ENCODE measurements at places on chromosomes 1 and 21. TPM values are rescaled to one million over a fixed set of nuclear protein-coding genes. Genes with fewer than 3 reads are reported as not detected.

DNA sequence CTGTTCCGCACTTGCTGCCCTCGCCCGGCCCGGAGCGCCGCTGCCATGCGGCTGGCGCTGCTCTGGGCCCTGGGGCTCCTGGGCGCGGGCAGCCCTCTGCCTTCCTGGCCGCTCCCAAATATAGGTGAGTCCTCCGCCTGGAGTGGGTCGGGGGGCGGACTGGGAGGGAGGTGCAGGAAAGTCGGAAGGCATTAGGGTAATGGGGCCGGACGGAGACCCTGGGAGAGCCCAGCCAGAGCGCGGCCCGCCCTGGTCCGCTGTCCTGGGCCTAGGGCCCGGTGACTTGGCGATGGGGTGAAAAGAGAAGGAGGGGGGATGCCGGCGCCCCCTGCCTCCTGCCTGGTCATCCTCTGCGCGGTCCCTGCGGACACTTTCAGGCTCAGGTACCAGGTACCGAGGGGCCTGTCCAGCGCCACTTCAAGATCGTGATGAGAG is 243 bp downstream of the ADAM15 start:
- peak; percentile 38 for DNase-seq
- no peak overlapping the region for H3K27ac ChIP-seq
- H3K36me3 ChIP-seq = no peaks in the 10 kb centered on the region
- peaks cover 33% of the 10 kb centered on the region for H3K4me1 ChIP-seq
- H3K27me3 ChIP-seq = peaks cover 20% of the 10 kb centered on the region
- H3K4me3 ChIP-seq = peak overlapping the region; percentile 65

DNA sequence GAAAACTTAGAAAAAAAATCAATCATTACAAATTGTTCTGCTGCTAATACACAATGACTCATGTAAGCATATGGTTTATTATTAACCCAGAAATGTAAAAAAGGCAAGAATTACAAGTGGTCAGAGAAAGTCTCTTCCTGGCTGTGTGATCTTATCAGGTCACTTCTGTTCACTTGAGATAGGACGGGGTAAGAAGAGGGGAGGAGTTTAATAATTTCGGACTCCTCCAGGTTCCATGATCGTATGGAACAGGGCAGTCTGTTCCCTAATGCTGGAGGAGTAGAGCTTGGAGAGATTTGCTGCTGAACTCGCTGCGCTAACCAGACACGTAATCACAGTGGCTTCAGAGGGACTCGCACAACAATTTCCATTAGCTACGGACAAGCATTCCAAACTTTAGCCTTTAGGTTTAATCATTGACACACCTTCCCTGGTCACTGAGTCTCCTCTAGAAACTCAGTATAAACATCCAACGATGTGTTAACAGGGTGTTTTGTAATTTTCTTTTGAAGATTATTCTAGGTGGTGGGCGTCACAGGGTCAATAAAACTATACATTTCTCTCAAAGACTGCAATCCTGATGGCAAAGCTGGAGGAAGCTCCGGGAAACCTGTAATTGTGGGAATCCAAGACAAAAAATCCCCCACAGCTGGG is 1.3 kb downstream of the CRYZ start:
- H3K4me1 ChIP-seq = peaks cover 34% of the 10 kb centered on the region
- H3K27ac ChIP-seq = no peak overlapping the region
- H3K27me3 ChIP-seq = no peaks in the 10 kb centered on the region
- peaks cover 22% of the 10 kb centered on the region for H3K36me3 ChIP-seq
- DNase-seq = no peak

GRCh38 chr1:246773213-246773641 is 49.0 kb downstream of the SCCPDH start:
- DNase-seq = no peak
- no peak overlapping the region for H3K27ac ChIP-seq
- no peak overlapping the region for H3K4me3 ChIP-seq

GRCh38 chr1:183000167-183000962 is 22.9 kb upstream of the LAMC1 start:
- no peak for DNase-seq
- no peak overlapping the region for H3K27ac ChIP-seq
- no peaks in the 10 kb centered on the region for H3K4me1 ChIP-seq
- no peaks in the 10 kb centered on the region for H3K36me3 ChIP-seq
- H3K27me3 ChIP-seq = no peaks in the 10 kb centered on the region

DNA sequence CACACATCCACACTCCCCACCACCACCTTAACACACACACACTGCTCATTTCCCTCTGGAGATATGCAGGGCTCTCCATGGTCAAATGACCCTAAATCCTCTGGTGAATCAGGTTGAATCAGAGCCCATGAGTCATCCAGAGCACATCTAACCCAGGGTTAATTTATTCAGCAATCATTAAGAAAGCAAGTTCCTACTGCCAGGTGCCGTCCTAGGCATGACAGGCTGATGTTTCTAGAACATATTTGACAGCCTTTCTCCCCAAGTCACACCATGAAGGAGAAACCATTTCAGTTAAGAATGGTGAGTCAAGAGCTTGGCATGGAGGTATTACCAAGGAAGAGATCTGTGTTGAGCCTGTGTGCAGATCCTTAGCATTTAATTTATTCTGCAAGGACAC is 194.3 kb upstream of the CAMK1G start:
- H3K36me3 ChIP-seq = peaks cover 19% of the 10 kb centered on the region
- no peak overlapping the region for H3K4me3 ChIP-seq
- H3K27ac ChIP-seq = no peak overlapping the region
- no peak for DNase-seq

DNA sequence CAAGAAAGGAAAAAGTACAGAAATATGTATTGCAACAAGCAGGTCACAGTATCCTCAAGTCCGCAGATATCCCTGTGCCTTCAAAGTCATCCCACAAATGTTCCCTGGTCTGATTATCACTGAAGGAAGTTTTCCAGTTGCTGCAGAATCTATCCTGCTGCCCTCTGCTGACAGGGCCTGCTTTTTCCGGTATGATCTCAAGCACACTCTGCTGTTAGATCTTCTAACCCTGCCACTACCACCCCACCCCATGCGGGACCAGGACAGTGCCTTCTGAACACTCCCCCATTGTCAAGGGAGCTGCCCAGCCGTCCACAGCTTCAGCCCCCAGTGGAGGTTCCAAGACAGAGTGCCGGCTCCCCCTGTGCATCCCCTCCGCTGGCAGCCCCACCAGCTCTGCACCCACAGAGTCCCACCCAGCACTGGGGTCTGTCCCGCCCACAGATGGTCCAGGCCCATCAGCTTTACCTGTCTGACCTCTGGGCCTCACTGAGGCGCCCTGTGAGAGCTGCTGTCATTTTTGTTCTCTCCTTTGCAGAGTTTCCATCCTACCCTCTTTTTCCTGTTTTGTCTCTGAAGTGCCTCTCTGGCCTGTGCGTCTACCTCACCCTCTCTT is 27.9 kb downstream of the FAM163A start:
- H3K4me1 ChIP-seq = peaks cover 3% of the 10 kb centered on the region
- no peak for DNase-seq
- H3K27ac ChIP-seq = no peak overlapping the region
- H3K27me3 ChIP-seq = no peaks in the 10 kb centered on the region

- DNase-seq = no peak
- H3K36me3 ChIP-seq = no peaks in the 10 kb centered on the region
- no peaks in the 10 kb centered on the region for H3K4me1 ChIP-seq
- H3K4me3 ChIP-seq = no peak overlapping the region
- no peaks in the 10 kb centered on the region for H3K27me3 ChIP-seq
- no peak overlapping the region for H3K27ac ChIP-seq
Measured at GRCh38 chr1:245673881-245674414, 519.2 kb downstream of the KIF26B start.

Gene OR6N2
- not detected for total RNA-seq

DNA sequence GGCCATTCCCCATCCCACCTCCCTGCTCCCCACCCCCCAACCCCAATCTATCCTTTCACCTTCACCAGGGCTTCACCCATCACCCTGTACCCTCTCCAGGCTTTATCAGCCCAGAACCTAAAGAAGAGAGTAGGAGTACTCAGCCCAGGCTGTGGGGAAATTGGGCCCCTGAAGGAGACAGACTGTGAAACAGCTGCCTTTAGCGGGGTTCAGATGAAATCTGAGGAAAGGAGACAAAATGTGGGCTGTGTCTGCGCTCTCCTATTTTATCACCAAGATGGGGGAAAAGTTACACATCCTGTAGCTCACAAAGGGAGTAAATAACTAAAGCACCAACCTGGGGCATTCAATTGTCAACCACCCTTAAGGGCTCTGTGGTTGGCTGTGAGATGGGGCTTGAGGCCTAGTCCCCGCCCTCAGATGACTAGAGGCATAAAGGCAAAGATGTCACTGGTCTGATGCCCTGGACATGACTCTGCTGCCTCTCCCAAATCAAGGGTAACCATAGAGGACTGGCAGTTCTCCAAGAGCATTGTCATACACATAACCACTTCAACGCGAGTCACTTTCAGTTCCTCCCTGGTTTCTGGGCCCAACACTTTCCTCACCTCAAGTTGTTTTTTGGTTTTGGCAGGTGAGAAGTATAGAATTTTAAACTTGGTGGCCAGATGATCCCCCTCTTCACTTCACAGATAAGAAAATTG is 30.0 kb downstream of the SLC27A3 start:
- H3K27me3 ChIP-seq = no peaks in the 10 kb centered on the region
- peaks cover 13% of the 10 kb centered on the region for H3K4me1 ChIP-seq
- no peak overlapping the region for H3K4me3 ChIP-seq
- DNase-seq = no peak
- peaks cover 17% of the 10 kb centered on the region for H3K36me3 ChIP-seq

GRCh38 chr1:23556635-23557470 is 2.4 kb downstream of the ID3 start:
- H3K4me3 ChIP-seq = peak overlapping the region; percentile 94
- H3K36me3 ChIP-seq = peaks cover 19% of the 10 kb centered on the region
- no peak for DNase-seq
- H3K27me3 ChIP-seq = no peaks in the 10 kb centered on the region
- H3K4me1 ChIP-seq = peaks cover 72% of the 10 kb centered on the region

DNA sequence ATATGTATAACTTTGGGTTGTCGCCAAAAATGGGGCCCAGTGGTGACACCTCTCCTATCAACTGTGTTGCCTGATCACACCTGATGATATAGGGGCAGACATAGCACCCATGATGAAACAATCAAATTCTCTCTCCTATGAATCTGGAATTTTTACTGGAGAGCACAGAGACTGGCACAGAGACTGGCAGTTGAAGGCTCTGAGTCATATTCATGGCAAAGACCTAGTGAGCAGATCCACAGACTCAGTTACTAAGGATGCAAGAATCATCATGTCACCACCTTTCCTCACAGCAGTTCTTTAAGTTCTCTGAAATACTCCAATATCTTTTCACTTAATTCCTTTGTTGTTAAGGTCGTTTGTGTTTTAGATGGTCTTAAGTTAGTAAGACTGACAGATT is 60.0 kb downstream of the APCS start:
- H3K27ac ChIP-seq = no peak overlapping the region
- H3K27me3 ChIP-seq = no peaks in the 10 kb centered on the region
- DNase-seq = no peak
- peaks cover 9% of the 10 kb centered on the region for H3K36me3 ChIP-seq
- H3K4me1 ChIP-seq = peaks cover 13% of the 10 kb centered on the region

GRCh38 chr21:44919913-44920693 is 596 bp downstream of the ITGB2 start:
- H3K36me3 ChIP-seq = no peaks in the 10 kb centered on the region
- no peak overlapping the region for H3K27ac ChIP-seq
- no peak overlapping the region for H3K4me3 ChIP-seq
- H3K4me1 ChIP-seq = 0 out of 2 replicates have a peak, but pooled peaks cover 4% of the 10 kb centered on the region
- H3K27me3 ChIP-seq = no peaks in the 10 kb centered on the region

Gene KRTAP19-4
- total RNA-seq = not detected

DNA sequence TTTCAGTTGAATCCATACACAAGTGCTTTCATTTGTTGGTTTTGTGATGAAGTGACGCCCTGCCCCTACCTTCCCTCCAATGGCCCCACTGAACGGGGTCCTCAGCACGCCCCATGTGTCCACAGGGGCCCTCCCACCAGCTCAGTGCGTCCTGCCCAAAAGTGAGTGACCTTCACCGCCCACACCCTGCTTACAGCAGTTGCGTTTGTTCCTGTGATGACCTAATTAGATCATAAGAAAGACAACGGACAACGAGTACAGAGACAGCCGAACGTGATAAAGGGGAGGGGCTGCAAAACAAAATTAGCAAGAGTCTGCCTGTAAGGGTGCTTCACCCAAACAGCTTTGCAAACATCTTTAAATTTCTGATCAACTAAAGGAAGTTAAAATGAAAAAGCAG is 38.2 kb upstream of the RIPK4 start:
- H3K4me3 ChIP-seq = no peak overlapping the region
- H3K4me1 ChIP-seq = no peaks in the 10 kb centered on the region
- no peak overlapping the region for H3K27ac ChIP-seq

- DNase-seq = no peak
- H3K4me3 ChIP-seq = no peak overlapping the region
- peaks cover 22% of the 10 kb centered on the region for H3K4me1 ChIP-seq
- H3K27ac ChIP-seq = 0 out of 2 replicates have a peak overlapping the region, but pooled peaks have one; percentile 48
- no peaks in the 10 kb centered on the region for H3K36me3 ChIP-seq
Measured at GRCh38 chr1:22121421-22121911, 21.4 kb downstream of the WNT4 start.

Gene LCE6A
- not detected for total RNA-seq

GRCh38 chr21:26123012-26123411 is 47.6 kb downstream of the APP start:
- H3K4me3 ChIP-seq = no peak overlapping the region
- DNase-seq = no peak
- H3K27me3 ChIP-seq = no peaks in the 10 kb centered on the region
- H3K27ac ChIP-seq = peak overlapping the region; percentile 35
- peaks cover 94% of the 10 kb centered on the region for H3K4me1 ChIP-seq

Gene KCNA2
- total RNA-seq = 0.87 TPM

- H3K27ac ChIP-seq = no peak overlapping the region
- 0 out of 2 replicates have a peak, but pooled peaks cover 3% of the 10 kb centered on the region for H3K4me1 ChIP-seq
- no peaks in the 10 kb centered on the region for H3K36me3 ChIP-seq
- DNase-seq = no peak
- H3K4me3 ChIP-seq = no peak overlapping the region
Measured at GRCh38 chr1:198113342-198113750, 43.5 kb upstream of the NEK7 start.

- peaks cover 7% of the 10 kb centered on the region for H3K27me3 ChIP-seq
- DNase-seq = no peak
- H3K36me3 ChIP-seq = no peaks in the 10 kb centered on the region
- no peak overlapping the region for H3K4me3 ChIP-seq
- no peak overlapping the region for H3K27ac ChIP-seq
Measured at GRCh38 chr1:48629867-48630266, 146.8 kb downstream of the BEND5 start.

DNA sequence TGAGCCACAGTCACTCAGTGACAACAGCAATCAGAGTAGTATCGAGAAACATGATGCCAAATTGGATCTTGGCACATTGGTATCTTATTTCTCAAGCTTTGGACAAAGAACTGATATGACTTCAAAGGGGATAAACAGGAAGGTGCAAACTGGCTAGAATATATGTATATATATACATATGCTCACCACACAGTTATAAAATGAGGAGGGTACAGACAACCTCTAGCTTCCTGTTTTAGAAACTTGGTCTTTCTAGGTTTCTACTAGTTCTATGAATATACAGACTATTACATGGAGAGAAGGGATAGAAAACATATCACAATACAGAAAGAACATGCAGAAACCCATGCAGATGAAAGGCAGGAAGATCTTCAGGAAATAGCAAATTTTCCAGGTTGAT is 292.1 kb upstream of the SNX7 start:
- no peak for DNase-seq
- H3K27ac ChIP-seq = no peak overlapping the region
- peaks cover 5% of the 10 kb centered on the region for H3K4me1 ChIP-seq
- H3K36me3 ChIP-seq = no peaks in the 10 kb centered on the region

- no peak overlapping the region for H3K4me3 ChIP-seq
- H3K27ac ChIP-seq = no peak overlapping the region
- no peaks in the 10 kb centered on the region for H3K27me3 ChIP-seq
- DNase-seq = no peak
Measured at GRCh38 chr1:33599516-33600115, 127.2 kb downstream of the ZSCAN20 start.

GRCh38 chr1:109993885-109994284 is 9.3 kb downstream of the AHCYL1 start:
- H3K27me3 ChIP-seq = no peaks in the 10 kb centered on the region
- peaks cover 10% of the 10 kb centered on the region for H3K4me1 ChIP-seq
- DNase-seq = no peak
- H3K4me3 ChIP-seq = no peak overlapping the region
- H3K36me3 ChIP-seq = peaks cover 6% of the 10 kb centered on the region

All from WTC11 (cell line).